ENCODE measurements at places on chromosomes 3 and 15. TPM values are rescaled to one million over a fixed set of nuclear protein-coding genes. Genes with fewer than 3 reads are reported as not detected.

The EID1 gene
- 212 TPM for total RNA-seq

The CKMT1A gene
- total RNA-seq: not detected

The RBP2 gene
- total RNA-seq: not detected

The ATP13A5 gene
- not detected for total RNA-seq

All from thoracic aorta (tissue), 2 donors.